Mesenteric fat pad (tissue), 1 donor: ENCODE measurements at places on chromosomes 11 and 22. TPM values are rescaled to one million over a fixed set of nuclear protein-coding genes. Genes with fewer than 3 reads are reported as not detected.

- no peak for DNase-seq
These were observed 7.4 kb downstream of the GDPD4 start for GRCh38 chr11:77294040-77294439.

Gene THOC5
- total RNA-seq = 33.3 TPM

- DNase-seq = no peak
These were observed 143.1 kb upstream of the MPPED2 start for GRCh38 chr11:30729187-30729713.

DNA sequence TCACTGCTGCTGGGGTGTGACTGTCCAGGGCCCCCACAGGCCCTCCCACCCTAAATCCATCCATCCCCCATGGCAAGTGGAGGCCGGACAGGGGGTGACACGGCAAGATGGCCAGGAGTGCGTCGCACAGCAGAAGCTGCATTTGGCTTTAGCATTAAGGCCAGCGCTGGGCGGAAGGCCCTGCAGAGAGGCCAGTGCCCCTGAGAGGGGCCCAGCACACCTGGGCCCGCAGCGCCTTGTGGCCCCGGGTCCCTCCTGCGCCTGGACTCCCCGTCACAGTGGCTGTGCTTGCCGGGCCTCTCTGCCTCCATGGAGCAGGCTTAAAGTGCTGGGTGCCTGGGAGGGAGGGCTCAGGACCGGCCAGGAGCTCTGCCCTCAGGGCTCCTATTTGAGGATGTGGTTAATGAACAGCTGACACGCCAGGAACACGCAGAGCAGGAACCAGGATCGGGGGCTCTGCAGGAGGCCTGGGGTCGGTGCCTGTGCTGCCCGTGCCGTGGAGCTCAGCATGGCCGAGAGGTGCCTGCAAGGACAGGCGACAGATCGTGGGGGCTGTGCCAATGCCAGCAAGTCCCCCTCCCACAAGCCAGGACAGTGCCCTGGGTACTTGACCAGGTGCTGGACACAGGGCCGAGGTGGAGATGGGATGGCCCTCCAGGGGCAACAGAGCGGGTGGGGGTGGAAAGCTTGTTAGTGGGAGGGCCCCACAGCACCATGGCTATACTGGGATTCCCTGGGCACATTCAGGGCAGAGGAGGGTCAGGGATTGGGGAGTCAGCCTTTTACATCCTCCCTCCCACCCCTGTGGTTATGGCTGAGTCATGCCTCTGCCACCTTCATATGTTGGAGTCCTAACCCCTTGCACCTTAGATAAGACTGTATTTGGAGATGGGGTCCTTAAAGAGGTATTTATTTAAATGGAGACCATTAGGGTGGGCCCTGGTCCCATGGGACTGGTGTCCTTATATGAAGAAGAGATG is 30.9 kb upstream of the CARS1 start:
- no peak for DNase-seq

Gene PVALB
- total RNA-seq = not detected

Gene GPHA2
- not detected for total RNA-seq

DNA sequence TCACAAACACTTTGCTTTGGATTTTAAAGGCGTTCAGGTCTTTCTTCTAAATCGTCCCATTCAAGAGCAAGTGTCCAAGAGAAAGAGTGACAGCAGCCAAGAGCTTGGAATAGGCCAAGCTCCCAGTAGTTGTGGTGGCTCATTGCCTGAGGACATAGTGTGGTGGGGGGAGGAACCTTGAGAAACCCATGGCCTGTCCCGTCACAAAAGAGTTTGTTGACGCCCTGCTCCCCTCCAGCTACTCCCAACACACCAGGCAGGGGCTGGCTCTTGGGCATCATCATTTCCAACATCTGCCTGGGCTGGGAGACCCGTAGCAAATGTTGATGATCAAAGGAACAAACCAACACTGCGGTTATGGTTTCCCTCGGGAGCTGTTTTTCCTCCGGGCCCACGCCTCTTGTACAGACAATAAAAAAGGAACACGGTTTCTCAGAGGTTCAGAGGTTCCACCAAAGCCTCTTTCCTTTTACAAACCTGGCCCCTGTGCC is 20.8 kb downstream of the FADS3 start:
- no peak for DNase-seq

GRCh38 chr11:128704517-128704916 is 10.6 kb downstream of the FLI1 start:
- no peak for DNase-seq

DNA sequence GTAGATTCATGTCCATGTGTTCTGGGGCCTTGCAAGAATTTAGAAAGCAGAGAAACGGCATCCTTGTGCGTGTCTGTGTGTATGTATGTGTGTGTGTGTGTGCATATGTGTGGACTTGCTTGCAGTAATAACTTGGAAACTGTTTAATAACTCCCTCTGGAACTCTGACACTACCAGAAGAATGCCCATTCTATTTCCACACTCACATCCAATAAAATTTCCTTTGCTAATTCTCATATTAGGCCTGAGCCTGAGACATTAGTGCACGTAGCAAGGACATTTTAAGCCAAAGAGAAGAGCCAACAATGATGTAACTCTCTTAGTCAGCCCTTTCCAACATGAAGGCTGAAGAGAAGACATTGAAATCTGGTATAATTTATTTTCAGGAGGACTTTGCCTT is 3.2 kb downstream of the OR4D6 start:
- DNase-seq = no peak

Gene VSTM5
- total RNA-seq = not detected

Gene NXPE2
- not detected for total RNA-seq

DNA sequence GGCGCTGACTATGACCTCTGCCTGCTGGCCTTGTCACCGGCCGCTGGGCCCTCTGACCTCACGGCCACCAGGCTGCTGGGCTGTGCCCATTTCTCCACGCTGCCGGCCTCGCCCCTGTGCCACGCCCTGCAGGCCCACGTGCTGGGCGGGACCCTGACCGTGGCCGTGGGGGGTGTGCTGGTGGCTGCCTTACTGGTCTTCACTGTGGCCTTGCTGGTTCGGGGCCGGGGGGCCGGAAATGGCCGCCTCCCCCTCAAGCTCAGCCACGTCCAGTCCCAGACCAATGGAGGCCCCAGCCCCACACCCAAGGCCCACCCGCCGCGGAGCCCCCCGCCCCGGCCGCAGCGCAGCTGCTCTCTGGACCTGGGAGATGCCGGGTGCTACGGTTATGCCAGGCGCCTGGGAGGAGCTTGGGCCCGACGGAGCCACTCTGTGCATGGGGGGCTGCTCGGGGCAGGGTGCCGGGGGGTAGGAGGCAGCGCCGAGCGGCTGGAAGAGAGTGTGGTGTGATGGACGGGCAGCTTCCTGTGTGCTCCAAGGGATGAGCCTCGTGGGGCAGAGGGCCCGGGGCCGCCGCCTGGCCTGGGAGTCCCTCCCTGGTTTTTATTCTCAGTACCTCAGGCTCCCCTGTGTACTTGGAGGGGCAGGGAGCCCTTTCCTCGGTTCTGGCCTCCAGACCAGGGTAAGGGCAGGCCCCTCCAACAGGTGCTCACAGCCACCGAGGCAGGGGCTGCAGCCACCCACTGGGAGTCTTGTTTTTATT is 3.0 kb downstream of the LRFN4 start:
- no peak for DNase-seq

Gene ALG12
- 12.5 TPM for total RNA-seq

- no peak for DNase-seq
These were observed 662.5 kb upstream of the TENM4 start for GRCh38 chr11:80103142-80103859.

Gene CTSD
- total RNA-seq = 940 TPM

DNA sequence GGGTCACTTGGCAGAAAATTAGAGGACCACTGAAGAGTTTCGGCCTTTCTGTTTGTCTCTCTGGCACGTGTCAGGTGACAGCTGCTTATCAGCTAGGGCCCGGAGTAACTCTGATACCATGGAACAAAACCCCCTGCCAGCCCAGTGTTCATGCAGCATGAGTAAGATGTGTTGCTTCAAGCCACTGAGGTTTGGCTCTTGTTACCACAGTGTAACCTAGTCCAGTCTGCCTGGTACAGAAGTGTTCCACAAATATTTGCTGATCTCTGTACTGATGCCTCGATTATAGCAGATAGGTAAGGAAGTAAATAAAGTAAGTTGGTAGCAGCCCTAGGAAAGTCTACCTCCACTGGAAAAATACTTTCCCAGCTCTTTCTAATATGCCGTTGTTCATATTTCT is 20.5 kb upstream of the ETS1 start:
- DNase-seq = no peak

Gene FAT3
- 0.45 TPM for total RNA-seq

GRCh38 chr11:33588056-33588455 is 112.6 kb downstream of the C11orf91 start:
- no peak for DNase-seq

Gene PHOX2A
- not detected for total RNA-seq

DNA sequence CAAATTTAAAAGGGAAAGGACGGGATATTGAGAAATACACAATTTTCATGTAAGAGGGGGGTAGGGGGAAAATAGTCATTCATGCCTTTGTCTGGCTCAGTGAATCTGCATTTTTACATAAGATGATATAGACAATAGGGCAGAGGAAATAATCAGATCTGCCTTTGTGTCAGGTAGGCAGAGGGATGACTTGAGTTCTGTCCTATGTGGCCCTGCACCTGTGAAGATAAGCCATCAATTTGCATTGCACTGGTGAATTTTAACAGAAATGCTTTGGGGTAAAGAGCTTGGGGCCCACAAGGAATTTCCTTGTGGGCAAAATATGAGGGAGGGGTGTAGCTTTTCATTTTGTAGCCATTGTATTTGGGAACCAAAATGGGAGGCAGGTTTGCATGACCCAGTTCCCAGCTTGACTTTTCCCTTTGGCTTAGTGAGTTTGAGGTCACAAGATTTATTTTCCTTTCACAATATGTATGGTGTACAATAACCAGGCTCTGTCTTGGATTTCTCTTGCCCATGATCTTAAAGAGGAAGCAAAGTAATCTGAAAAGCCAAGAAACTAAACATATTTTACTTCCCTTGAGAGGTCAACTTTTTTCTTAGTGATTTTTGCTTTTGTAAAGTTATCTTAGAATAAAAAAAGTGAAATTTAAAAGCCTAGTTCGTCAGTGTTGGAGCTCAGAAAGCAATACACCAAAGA is 77.7 kb upstream of the SORL1 start:
- no peak for DNase-seq

DNA sequence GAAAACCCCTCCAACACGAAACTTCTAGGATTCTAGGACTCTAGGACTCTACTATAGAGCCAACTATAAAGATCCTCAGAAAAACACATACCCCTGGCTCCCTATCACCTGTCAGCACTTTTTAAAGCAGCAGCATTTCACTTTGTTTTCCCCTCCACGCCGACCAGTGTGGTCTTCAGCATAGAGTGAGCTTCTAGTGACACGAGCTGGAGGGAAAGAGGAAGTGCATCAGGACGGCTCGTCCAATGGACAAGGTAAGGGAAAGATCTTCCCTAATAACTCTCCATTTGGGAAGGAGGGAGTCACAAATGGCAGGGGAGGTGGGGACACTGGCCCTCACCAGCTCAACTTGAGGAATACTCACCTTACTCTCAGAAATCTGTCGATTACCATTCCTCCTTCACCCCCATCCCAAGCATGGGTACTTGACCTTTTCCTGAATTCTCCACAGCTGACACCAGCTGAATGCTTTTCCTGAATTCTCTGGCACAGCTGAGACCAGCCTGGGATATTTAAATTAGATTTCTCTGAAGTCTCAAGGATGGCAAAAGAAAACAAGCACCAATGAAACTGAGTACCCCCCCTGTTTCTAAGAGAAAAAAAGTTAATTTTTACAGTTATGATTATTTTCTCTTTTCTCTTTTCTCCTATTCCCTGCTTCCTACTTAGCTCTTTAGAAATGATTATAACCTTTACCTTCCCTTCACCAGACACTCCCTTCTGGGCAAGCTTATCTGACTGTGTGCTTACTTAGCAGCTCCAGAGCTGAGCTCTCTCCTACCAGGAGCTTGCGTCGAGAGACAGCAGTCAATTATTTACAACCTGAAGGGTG is 33.3 kb upstream of the NNMT start:
- DNase-seq = no peak

DNA sequence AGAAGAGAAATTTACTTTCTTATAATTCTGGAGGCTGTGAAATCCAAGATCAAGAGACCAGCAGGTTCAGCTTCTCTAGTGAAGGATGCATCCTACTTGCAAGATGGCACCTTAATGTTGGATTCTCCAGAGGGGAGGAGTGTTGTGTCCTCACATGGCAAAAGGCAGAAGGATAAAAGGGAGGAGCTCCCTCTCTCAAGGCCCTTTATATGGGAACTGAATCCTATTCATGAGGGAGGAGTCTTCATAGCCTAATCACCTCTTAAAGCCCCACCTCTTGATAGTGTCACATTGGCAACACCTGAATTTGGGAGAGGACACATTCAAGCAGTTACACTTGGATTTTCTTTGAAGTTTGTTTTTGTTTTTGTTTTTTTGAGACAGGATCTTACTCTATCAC is 79.5 kb downstream of the SLC36A4 start:
- DNase-seq = no peak

DNA sequence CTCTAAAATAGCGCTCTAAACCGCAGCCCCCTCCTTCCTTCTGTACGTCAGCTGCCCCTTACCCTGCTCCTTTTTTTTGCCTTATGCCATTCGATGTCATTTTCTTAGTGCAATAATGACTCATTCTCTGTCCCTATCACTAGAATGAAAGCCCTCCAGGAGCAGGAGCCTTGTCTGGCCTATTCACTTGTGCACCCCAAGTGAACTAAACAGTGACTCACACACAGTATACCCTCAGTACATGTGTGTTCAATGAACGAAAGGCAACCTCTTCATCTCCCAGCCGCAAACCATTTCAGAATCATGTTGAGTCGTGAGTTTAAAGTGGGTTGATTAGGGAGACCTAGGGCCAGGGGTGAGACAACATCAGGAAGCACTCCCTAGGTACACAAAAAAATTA is 50.7 kb upstream of the SPATA19 start:
- no peak for DNase-seq

Gene VSIG2
- 2.0 TPM for total RNA-seq

Gene RAG2
- not detected for total RNA-seq

Gene HTR3A
- not detected for total RNA-seq

Gene OR6T1
- not detected for total RNA-seq

Gene PHF21B
- total RNA-seq = not detected

DNA sequence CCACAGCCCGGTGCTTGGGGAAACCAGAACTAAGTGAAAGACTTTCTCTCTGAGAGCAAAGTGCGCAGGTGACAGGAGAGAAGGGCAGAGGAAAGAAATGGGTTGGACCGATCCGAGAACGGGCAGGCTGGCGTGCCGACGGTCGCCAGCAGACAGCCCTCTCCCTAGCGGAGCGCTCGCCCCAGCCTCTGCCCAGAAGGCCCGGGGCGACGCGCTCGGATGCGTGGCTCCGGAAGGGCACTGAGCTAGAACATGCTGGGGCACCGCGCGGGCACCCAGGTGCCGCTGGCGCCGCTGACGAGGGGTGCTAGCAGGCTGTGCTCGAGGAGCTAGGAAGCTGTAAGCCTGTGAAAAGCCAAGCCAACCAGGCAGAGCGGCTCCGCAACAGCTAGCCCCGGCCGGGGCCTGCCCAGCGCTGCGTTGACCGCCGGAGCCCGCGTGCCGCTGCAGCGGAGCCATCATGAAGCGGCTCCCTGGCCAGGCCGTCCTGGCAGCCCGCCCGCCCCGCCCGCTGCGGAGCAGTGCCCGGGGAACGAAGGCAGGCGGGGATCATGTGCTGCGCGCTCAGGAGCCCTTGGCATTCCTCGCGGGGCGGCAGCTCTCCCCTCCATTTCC is 22.1 kb upstream of the RRAS2 start:
- peak; percentile 91 for DNase-seq

- no peak for DNase-seq
These were observed 28.4 kb downstream of the RELT start for GRCh38 chr11:73404506-73405145.
